ENCODE measurements at places on chromosomes 4 and X.

- peak; percentile 20 for DNase-seq
Observed at GRCh38 chrX:51802917-51803688, 59.9 kb downstream of the GSPT2 start.

DNA sequence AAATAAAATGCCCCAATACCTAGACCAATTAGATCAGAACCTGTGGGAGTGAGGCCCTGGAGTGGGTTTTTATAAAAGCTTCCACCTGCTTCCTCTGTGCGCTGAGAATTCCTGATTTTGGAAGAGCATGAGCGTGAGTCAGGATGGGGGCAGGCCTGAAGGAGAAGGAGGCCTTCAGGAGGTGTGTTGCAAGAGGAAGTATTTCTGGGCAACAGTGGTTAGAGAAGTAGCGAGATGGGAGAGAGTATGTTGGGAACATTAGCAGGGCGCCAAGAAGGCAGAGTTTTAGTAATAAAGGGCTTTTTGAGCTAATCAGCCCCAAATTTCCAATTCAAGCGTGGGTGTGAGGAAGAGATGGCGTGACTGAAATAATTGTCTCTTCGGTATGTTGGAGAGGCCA lies 349.8 kb downstream of the UNC5C start:
- no peak for DNase-seq

GRCh38 chrX:123698979-123699520 lies 33.8 kb downstream of the THOC2 start:
- no peak for DNase-seq

DNA sequence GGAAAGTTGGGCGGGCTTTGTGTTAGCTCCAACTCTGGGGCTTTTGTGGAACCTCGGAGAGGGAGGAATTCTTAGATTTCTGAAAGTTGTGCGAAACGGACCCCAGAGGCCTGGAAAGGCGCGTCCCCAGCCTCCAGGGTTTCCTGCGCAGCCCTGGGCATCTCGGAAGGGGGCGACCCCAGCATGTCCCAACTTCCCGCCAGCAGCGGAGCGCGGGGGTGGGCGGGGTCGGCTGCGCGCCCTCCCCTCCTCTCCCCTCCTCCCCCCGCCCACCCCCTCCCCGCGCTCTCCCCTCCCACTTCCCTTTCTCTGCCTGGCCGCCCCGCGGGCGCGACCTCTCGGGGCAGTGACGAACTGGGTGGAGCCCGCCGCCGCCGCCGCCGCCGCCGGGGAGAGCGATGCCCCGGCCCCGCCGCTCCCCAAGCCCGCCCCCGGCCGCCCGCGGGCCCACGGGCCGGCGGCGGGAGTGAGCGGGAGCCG lies 16.8 kb downstream of the PTTG2 start:
- DNase-seq: peak; percentile 72

DNA sequence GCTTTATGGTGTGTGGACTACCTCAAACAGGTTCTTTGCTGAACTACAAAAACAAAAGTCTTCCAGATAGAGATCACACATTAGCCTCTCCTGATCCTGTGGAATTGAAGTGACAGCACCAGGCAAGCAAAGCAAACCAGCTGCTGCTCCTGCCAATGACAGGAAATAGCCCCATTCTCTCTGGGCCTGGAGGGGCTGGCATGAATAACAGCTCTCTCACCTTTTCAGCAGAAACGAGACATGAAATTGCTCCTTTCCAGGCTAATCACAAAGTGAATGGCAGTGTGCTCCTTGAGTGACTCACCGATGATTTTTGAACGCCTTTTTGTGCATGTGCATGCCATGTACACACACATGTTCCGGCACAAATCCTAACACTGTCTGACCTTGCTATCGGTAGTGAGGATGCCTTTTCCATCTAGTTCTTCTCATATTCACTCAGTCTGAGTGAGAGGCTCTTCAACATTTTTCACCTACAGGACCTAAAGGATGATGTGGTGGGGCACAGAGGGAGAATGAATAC lies 24.4 kb downstream of the MFAP3L start:
- no peak for DNase-seq

DNA sequence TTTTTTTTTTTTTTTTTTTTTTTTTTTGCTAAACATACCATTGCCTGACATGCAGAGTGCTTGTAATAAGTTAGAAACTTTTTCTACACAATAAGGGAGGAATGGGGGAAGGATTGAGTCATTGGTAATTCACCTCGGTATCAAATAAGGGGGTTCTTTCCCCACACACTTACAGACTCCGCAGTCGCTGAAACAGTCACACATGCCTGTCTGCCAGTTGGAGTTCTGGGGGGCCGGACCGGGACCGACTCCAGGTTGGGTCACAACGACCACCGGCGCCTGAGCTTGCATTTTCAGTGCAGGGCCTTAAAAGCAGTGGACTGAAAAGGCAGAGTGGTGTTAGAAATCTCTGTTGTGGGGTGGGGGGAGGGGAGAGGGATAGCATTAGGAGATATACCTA lies 6.9 kb downstream of the PLAC8 start:
- no peak for DNase-seq

- no peak for DNase-seq
Observed at GRCh38 chr4:171813526-171814250, 484 bp downstream of the GALNTL6 start.

GRCh38 chr4:173256825-173257224 lies 77.3 kb downstream of the HMGB2 start:
- no peak for DNase-seq

DNA sequence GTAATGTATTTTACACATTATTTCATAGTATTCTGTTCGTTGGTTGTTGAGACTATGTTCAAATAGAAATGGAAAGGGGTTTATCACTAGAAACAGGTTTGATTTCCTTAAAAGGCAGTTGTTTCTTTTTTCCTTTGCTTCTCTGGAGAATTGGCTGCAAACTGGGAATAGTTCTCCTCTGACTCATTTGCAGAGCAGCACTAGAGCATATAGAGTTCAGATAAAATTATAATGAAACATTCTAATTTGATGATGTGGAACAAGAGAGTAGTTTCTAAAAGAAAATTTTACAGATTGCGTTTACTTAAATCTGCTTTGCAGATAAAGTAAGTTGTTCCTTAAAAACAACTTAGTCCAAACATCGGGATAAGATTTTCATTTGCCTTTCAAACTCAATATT lies 29.7 kb downstream of the SYNPO2 start:
- no peak for DNase-seq

DNA sequence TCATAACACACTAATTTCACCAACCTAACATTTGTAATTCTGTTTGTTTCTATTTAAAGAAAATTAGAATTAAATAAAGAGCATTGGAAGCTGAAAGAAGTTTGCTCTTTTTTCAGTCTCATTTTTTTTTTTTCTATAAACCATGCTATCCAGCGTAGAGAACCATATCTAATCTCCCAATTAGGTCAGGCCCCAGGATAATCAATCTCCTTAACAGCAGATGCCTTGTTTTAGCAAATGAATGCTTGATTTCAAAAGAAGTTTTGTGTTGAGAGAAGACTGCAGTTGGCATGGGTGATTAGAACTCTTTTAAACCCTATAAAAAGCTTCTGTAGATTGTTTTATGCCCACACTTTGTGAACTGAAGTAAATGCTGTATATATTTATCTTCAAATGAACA lies 15.6 kb upstream of the MAD2L1 start:
- DNase-seq: no peak

DNA sequence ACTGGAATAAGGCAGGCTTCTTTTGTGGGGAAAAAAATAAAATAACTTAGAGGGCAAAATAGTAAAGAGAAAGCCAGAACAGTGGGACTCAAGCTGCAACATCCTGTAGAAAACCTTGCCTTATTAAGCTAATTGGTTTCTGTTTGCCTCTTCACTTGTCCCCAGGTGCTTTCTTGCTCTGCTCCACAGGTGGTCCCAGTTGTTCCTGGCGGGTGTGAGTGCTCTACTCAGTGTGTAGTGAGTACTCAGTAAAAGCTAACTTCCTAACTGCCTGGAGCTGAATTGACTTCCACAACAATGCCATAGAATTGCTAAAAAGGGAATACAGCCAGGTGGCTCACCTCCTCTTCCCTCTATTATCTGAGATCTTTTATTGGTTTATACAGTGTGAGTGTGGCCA lies 930.2 kb downstream of the C4orf33 start:
- DNase-seq: no peak

DNA sequence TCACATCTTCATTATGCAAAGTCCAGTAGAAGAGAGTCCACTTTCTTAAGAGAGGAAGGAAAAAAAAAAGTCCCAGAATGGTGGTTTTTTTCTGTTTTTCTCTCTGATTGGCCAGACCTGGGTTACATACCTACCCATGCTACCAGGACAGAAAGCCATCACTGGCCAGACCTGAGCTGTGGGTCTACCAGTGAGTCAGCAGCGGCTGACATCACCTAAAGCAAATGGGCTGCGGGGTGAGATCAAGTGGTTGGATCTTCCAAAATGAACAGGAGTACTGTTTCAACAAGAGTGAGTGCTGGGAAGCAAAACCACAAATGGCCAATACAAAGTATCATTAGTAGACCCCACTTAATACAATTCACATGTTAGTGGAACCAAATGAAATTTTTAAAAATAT lies 1.6 kb upstream of the NDST3 start:
- DNase-seq: no peak

GRCh38 chr4:56656346-56656643 lies 24.8 kb downstream of the HOPX start:
- no peak for DNase-seq

- no peak for DNase-seq
Observed at GRCh38 chr4:14831416-14831815, 170.9 kb upstream of the CPEB2 start.

DNA sequence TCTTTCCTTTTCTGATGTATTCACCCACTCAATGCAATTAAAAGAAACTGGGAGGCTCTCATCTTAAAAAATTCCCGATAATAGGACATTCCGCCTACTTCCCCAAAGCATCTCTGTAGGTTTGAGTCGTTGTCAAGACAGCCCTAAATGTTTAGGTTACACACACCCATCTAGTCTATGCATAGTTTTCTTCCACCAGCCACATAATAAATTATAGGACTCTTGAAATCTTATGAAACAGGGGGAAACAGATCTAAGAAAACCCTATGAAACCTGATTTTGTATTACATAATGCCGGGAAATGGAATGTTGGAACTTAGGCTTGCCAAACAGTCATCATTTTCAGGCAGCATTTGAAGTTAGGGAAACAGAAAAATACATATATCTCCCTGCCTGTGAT lies 150.0 kb downstream of the PRKX start:
- no peak for DNase-seq

- no peak for DNase-seq
Observed at GRCh38 chr4:163666332-163666873, 171.9 kb downstream of the TMA16 start.

DNA sequence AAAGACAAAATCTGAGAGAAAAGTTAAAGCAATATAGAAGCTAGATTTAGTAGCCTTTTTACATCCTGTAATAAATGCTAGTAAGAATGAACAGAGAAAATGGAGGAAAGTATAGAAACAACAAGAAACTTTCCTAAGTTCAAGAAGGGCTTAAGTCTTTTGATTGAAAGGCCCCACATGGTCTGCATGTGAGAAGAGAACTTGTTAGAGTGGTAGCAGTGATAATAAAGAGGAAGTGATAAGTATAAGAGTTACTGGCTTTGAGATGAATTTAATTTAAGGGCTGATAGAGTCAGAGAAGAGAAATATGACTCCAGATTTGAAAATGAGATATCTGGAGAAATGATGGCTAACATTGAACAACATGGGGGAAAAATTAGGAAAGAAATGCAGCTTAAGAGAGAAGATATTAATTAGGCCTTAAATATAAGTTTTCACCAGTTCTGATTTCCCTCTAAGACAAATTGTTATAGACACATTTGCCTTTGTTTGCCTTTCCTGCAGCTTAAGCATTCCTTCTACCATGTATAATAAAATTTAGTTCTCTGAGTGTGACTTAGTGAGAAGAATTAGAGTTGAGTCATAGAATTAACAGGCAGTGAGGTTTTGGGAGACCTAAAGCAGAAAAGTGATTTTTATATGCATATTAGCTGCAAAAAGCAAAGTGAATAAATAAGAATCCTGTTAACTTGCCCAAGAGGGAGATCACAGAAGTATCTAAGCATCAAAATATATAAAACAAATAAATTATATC lies 18.4 kb downstream of the ZFX start:
- DNase-seq: no peak

DNA sequence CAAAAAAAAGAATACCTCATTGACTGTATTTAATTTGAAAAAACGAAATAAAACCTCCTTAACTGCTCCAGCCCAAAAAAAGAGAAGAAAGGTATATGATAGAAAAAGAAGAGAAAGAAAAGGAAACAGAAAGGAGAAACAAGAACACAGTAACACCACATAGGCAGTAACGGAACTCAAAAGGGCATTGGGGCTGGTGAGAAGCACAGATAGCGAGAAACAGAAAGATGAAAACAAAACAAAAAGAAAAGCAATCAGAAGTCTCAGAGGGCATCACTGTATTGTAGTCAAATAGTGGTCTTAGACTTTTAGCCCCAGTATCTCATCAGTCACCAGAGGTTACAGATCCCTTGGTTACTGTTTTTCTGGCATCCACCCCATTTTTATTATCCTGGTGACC lies 88.6 kb downstream of the NFKB1 start:
- DNase-seq: no peak

- no peak for DNase-seq
Observed at GRCh38 chr4:181219783-181220416, 1023.3 kb upstream of the TENM3 start.

GRCh38 chr4:1604181-1604705 lies 79.9 kb downstream of the FAM53A start:
- DNase-seq: no peak

DNA sequence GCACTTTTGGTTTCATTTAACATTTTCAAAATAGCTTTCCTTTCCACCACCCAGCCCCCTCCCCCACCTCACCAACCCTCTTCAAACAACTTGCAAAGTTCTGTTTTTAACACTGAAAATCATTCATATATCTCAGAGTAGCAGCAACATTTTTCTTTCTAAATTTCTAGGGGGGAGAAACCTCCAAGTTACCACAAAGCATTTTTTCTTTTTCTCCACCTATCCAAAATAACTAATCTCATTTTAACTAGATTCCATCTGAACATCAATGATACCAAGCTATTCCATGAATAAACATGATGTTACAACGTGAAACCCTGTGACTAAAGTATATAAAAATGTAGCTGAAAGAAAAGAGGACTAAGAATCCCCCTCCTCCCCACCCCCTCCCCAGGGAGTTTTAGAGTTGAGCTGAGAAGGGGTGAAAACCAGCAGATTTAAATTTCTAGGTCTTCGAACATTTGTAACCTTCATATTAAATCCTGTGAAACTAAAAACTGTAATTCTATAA lies 5.2 kb downstream of the LDB2 start:
- no peak for DNase-seq

- DNase-seq: no peak
Observed at GRCh38 chrX:47143894-47144625, 442 bp downstream of the NDUFB11 start.
